ENCODE measurements at places on chromosomes 2 and 18.

DNA sequence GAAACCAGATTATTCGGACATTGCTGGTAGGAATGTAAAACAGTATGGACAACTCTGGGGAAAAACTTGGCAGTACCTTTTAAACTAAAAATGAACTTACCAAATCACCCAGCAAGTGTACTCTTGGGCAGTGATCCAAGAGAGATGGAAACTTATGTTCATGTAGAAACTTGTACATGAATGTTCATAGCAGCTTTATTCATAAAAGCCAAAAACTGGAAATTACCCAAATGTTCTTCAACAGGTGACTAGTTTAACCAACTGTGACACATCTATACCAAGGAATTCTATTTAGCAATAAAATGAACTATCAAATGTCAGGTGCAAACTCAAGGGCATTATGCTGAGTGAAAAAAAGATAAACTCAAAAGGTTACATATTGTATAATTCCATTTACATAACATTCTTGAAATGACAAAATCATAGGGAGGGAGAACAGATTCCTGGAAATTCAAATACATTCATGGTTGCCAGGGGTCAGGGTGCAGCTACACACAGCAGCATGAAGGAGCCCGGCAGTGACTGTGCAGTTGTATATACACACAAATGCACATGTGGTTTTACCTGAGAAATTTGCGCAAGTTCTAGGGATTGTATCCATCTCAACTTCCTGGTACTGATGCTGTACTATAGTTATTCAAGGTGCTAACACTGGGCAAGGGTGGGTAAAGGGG lies 3.5 kb upstream of the RNU4ATAC start:
- no peak for DNase-seq

DNA sequence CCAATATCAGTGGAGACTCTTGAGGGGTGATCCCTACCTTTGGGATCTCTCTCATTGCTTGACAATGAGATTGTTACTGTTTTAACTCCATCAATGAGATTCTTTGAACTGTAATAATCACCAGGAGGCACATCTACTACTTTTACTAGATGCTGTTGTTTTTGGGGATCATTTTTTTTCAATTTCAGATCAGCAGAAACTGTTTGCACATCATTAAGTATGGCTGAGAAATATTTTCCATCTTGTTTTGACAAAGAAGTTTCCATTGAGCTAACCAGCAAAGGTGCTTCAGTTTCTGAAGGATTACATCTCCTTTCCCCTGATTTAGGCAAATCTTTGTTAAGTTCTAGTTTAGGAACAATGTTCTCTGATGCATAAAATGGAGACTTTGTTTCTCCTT lies 54.8 kb upstream of the SLC4A10 start:
- no peak for DNase-seq

GRCh38 chr18:10776493-10776892 lies 250.7 kb downstream of the NAPG start:
- no peak for DNase-seq

GRCh38 chr2:151733771-151734672 lies at the start of gene NEB:
TSS of gene NEB (minus strand) at chr2:151734476. CDS start at chr2:151733156, 1,320 bp downstream.
- no peak for DNase-seq

DNA sequence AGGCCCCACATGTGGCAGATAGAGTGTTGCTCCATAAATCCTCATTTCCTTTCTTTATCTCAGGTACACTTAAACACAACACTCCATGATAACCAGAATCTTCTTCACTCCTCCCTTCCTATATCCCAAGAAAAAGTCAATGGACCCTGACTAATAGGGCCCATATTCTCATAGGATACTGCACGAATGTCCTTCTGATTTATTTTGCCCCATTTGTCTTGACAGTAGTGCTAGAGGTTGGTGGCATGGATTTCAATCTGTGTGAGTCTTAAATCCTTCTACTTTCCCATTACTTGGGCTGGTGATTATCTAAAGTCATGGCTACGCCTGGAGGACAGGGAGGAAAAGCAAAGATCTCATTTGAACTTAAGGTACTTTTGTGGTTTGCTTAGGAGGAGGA lies 156.0 kb downstream of the ACOXL start:
- no peak for DNase-seq

DNA sequence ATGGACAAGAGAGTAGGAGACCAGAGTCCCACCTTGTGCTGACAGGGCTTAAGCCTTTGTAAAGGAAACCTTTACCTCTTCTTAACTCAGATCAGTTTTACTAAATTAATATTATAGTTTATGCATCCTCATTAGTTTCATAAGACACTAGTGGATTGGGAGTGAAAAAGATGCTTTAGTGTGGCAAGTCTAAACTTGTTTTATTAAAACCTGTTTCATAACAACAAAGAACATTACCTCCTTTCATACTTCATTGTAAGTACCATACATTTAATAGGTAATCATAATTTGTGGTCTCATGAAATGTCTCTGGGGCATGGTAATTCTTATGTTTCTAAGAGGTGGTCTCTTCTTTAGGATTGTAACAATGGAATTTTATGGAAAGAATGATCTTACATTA lies 63.4 kb downstream of the PIKFYVE start:
- DNase-seq: no peak

DNA sequence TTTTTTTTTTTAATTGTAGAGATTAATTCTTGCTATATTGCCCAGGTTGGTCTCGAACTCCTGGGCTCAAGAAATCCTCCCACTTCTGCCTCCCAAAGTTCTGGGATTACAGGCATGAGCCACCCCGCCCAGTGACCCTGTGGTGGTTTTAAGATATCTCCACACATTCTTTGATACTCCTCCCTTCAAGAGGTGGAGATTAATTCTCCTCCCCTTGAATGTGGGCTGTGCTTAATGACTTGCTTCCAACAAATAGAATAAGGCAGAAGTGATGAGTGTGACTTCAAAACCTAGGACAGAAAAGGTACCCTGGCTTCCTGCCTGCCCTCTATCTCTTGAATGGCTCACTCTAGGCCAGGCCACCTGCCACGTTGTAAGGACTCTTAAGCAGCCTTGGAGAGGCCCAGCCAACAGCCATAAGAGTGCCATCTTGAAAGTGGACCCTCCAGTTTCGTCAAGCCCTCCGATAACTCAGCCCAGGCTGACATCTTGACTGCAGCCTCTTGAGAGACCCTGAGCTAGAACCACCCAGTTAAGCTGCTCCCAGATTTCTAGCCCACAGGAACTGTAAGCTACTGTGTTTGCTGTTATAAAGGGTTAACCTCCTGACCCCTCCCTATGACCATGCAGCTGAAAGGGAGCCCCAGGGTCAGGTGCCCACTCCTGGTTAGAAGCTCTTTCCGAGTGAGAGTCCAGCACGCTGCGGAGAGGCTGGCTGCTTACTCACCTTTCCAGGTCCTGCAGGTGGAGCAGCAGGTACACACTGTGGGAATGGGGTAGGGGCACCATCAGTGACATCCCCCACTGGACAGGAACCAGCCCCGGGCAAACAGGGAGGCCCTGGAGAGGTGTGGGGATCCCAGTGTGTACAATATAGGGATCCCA lies 27.6 kb downstream of the MRPL35 start:
- DNase-seq: no peak

DNA sequence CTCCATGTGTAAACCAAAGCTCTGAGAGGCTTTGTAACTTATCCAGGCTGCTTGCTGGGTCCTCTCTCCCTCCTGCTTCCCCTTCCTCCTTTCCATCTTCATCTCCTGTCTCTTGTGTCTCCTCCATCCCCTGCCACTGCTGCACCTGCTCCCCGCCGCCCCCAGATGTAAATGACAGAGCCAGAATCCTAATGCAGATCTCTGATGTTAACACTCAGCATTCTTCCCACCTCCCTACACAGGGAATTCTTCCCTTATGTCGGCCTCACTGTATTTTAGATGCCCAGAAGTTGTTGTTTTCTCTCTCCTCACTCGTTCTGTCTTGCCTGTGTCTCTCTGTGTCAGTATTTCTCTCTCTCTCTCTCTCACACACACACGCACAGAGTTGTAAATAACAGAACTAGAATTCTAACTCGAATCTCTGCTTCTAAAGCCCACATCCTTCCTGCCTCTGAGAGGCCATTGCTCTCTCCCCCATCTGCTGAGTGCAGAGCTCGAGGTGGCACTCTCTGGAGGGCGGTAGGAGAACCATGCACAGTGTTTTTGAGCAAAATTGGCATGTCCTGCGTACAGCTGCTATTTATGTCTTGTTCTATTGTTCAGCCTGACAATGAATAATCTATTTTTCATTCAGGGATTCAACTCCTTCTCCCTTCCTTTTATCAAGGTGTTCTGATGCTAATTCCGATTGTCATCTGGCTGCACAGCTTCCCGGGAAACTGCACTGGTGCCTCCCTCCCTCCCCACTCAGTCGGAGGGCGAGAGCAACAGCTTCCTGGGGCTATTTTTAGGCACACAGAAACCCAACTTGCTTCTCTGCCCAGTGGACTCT lies 219.9 kb downstream of the SH3RF3 start:
- DNase-seq: no peak

- no peak for DNase-seq
Observed at GRCh38 chr2:28394331-28394877, 1.7 kb downstream of the FOSL2 start.

DNA sequence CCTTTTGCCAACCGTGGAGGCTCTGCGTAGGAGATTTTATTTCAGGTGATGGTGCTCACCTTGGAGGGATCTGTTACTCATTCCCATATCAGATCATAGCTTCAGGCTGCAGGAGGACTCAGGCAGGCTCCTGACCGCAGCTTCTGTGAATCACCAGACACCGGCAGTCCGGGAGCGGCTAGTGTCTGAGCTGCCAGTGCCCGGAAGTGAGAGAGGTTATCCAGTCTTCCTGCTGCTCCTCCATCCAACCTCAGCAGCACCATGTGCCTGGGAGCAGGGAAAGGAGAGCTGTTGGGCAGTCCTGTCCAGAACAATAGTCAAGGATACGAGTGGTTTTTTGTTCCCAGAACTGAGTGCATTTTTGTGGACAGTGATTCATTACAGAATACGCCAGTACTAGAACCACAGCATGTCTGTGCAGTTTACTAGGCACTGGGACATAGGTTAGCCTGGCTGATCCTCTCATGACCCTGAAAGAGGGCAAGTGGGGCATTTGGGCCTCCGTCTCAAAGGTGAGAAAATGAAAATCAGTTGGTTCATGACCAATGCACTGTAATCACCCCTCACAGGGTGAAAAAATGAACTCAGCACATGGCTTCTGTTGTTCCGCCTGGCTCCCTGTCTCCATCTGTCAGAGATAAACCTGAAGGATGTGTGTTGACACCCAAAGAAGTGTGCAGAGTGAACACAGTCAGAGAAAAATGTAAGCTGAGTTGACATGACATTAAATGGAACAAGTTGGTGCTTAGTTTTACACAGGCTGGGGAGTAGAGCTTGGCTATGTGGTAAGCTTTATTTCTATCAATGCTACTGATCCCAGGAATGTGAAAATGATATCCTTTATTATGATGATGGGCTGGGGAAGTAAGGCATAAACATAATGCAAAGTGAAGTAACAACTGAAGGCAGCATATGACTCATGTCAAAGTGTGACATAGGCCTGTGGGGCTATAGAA lies 12.2 kb downstream of the FHOD3 start:
- DNase-seq: no peak
